Spinal cord (tissue), 10 donors: ENCODE measurements at places on chromosomes 2 and 18. TPM values are rescaled to one million over a fixed set of nuclear protein-coding genes. Genes with fewer than 3 reads are reported as not detected.

DNA sequence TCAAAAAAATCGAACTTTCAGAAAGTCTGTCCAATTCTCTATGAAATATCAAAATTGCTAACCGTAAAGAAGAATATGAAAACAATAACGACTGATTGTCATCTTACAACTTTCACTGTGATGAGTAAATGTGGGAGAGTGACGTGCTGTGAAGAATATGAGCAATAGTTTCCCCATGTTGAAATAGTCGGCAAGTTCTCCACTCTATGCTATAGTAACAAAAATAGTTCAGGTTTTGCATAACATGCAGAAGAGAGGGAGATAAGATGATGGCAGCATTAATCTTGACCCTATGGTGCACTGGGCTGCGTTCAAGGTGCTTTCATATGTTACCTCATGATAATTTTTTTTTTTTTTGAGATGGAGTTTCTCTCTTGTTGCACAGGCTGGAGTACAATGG, 196.8 kb upstream of the CYRIA start:
- no peak for DNase-seq

- DNase-seq: no peak
Observed at GRCh38 chr18:6493194-6493593, 78.5 kb upstream of the L3MBTL4 start.

GRCh38 chr2:237689336-237690131, 62.1 kb downstream of the LRRFIP1 start:
- DNase-seq: no peak

DNA sequence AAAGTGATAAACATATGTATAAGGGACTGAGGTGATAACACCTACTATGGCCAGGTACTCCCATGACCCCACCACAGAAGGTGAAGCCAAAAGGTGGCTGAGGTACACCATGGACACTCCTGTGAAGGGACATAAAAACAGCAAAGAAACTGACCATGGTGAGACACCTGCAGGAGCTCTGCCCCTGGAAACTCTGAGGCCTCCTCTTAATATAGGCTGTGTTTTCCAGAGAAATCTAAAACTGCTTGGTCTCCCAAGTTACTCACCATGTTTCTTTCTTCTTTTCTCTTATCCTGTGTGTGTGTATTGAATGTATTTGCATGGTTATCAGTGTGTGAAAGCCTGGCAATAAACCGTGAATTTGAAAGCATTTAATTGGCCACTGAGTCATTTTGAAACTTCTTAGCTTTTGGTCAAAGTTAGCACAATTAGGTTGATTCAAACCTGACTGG, 739.3 kb upstream of the GCFC2 start:
- DNase-seq: no peak

DNA sequence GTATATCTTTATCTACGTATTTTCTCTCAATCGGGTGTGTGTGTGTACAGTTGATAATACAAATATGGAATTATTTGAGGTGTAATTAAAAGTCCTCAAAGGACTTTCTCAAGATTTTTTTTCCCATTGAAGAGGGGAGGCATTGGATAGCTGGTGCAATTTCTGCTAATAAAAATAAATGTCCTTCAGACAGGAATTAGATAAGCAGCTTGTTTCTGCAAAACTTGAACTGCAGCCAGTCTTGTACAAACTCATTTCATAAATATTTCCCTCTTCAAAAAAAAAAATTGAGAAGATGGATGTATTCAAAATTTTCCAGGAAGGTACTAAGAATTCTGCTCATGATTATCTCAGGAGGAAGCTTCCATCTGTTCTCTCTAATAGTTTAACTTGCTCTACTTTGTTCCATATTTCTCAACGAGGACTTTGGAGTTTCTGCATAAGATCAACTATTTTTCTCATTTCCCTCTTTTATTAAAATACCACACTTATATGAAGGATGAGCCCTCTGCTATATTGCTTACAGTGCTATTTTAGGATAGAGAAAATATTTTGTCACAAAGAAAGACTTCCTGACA, 33.0 kb upstream of the GLS start:
- no peak for DNase-seq

- no peak for DNase-seq
Observed at GRCh38 chr2:45168711-45169338, 159.6 kb upstream of the SIX2 start.

DNA sequence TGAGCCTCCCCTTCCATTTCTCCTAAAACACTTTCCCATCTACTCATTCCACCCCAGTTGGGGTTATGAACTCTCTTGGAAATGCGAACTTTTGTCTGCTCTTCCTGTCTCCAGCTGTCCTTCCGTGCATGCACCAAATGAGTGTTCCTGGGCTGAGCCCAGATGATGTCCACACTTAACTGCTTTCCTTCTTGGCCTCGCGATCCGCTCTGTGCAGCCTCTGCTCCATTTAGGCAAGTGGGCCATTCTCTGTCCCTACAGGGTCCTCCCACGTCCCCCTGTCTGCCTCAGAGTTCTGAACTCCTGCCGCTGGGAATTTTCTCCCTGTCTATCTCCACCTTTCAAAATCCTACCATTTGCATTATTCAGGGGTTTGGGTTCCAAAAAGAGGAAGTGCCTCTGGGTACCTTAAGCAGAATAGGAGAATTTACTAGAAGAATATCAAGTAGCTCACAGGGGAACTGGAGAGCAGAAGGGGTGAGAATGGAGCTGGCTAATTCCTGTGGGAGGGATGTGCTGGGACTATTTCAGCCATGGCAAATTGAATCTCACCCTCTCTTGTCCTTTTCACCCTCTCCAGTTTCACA, 4.7 kb upstream of the NCK2 start:
- DNase-seq: no peak

- DNase-seq: no peak
Observed at GRCh38 chr2:71150082-71150816, 19.8 kb downstream of the MPHOSPH10 start.

- no peak for DNase-seq
Observed at GRCh38 chr2:46545015-46545839, 65.9 kb downstream of the TMEM247 start.

GRCh38 chr18:37476182-37476581, 89.4 kb downstream of the CELF4 start:
- no peak for DNase-seq

DNA sequence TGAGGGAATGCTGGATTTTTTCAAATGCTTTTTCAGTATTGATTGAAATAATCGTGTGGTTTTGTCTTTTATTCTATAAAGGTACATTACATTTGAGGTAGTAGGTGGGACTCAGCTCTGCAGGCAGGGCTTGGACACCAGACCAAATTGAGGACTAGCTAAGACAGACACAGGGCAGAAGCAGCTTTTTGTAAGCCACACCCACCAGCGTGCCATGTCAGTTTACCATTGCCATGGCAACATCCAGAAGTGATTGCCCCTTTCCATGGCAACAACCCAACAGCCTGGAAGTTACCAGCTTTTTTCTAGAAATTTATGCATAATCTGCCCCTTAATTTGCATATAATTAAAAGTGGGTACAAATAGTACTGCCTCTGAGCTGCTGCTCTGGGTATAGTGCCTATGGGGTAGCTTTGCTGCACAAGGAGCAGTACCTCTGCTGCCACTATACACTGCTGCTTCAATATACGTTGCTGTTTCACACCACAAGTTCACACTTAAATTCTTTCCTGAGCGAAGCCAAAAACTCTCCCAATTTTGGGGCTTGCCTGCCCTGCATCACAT, 23.6 kb upstream of the VWA3B start:
- DNase-seq: peak; percentile 67

- DNase-seq: no peak
Observed at GRCh38 chr2:236646871-236647270, 77.2 kb downstream of the ACKR3 start.

The CUL3 gene
- total RNA-seq: 113 TPM

The STRADB gene
- 48.3 TPM for total RNA-seq

The GPBAR1 gene
- 0.44 TPM for total RNA-seq

The C2orf78 gene
- not detected for total RNA-seq

The SERPINB10 gene
- total RNA-seq: 3.7 TPM

The HTRA2 gene
- total RNA-seq: 47.2 TPM
